NCI-H1105 (cell line): ENCODE measurements at places on chromosomes 1 and 21.

- DNase-seq, result no peak
Measured at GRCh38 chr1:75672528-75673393, 51.7 kb upstream of the ACADM start.

DNA sequence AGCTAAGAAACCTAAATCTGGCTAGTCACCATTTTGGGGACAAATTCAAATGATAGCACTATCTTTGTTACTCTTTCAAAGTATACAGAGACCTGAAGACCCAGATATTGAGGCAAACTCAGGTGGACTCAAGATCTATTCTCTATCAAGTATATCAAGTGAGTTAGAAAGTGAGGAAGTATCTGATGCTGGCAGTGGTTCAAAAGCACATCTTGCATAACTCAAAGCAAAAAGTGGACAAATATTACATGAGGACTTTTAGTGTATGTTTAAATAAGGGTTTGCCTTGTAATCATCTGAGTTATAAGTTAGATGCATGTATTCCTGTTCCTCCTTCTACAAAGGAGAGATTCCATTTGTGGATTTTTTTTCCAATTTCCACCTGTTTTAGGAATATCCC lies 338.4 kb downstream of the DISC1 start:
- no peak for DNase-seq

GRCh38 chr1:3771108-3772026 lies 1.2 kb upstream of the SMIM1 start:
- no peak for DNase-seq

DNA sequence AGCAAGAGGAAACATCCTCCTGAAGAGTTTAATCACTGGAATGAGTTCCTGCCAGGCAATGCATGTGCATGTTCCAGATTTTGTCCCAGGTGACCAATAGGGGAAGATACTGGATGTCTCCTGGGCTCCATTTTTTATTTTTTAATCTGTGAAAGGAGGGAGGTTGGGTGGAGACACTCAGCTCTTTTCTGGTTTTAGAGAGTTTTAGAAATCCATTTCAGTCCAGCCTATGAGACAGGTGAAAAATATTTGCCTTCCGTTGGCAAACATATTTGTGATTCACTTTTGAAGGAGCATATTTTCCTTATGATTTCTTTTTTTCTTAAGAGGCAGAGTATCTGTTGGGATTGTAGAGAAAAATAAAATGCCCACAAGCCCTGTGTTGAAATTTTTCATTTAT lies 70.7 kb downstream of the ABCA4 start:
- no peak for DNase-seq

DNA sequence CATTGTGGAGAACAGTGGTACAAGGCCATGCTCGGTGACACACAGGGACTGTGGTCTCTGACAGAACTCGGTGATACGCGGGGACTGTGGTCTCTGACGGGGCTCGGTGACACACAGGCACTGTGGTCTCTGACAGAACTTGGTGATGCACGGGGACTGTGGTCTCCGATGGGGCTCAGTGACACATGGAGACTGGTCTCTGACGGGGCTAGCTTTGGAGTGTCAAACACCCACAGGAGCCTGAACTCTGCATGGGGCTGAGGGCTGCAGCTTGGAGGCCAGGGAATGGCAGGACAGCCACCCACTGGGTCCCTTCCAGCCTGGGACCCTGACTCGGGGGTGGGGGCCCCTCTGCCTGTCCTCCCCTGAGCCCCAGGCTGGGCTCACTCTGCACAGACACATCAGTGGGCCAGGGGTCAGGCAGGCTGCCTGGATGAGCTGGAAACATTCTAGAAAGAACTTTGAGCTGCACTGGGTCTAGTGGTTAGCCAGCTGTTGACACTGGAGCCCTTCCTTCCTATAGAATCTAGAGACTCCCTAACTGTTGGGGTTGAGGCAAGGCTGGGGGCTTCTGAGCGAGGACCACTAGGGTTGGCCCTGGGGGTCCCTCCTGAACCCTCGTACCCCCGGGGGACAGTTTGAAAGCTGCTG lies 49.8 kb downstream of the DISP3 start:
- no peak for DNase-seq
